ENCODE measurements at places on chromosomes 5 and 9.

DNA sequence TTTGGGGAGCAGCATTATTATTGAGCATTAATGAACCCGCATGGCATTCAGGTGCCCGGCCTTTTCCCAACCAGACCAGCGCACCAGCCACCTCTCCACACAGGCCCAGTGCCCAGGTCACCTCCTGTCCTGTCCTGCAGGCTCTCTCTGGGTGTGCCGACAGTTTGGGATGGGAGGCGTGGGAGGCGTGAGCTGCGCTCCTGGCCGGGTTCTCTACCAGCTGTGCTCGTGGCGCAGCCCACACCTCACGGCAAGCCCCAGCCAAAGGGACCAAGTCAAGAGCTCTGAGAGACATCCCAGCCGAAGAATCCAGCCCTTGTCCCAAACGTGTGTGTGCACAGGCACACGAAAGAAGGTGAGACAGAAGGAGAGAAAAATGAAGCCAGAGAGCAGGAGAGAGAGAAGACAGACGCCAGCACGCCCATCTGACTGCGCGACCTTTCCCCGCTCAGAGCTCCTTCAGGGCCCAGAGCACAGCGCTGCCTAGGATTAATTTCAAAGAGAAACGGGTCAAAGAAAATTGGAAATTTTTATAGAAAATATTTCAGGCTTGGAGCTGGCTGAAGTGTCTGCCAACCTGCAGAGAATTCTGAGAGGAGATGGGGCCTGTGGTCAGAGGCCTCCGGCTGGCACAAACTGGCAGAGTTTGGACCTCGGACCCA is 81.7 kb downstream of the ADAMTS2 start:
- no peak for ATAC-seq

GRCh38 chr5:133015466-133015865 is 10.9 kb downstream of the ZCCHC10 start:
- no peak for ATAC-seq

- no peak for ATAC-seq
These were observed 54.7 kb upstream of the SMARCA2 start for GRCh38 chr9:1960342-1961042.

GRCh38 chr5:120096413-120096812 is 367.7 kb upstream of the PRR16 start:
- ATAC-seq, result no peak

- no peak for ATAC-seq
These were observed 1.7 kb upstream of the TAF7 start for GRCh38 chr5:141322261-141322660.

DNA sequence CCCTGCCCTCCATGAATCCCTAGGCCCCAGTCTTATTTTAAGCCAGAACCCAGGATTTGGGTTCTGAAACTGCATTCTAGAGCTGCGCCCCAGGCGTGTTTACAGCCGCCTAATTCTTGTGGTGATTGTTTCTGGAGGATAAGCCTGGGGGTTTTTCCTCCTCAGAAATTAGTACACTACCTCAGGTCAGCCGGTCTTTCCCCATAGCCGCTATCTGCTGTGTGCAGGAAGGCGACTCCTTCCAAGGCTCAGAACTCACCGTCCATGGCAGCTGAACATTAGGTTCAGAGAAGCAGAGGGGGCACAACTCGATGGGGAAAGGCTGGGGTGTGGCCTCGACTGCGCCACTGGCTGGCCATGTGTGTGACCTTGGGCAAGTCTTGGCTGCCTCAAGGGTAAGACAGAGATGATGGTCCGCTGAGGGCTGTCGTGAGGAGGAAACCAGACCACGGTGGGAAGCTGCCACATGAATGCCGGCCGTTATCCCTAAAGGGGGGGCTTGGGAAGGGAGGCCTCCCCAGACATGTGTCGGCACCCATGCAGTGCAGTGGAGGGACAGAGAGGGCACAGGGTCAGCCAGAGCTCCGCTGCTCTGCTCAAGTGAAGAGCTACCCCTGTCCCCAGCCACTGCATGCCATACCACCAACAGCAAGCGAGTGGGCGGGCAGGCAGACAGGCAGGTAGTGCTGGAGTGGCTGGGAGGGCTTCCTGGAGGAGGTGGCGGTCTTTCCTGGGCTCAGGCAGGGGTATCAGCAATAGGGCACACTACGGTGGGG is 28.9 kb downstream of the SHB start:
- no peak for ATAC-seq

- no peak for ATAC-seq
These were observed at the start of gene DMRTA1 for GRCh38 chr9:22446589-22446949. Gene DMRTA1 (plus strand): TSS chr9:22446824. CDS start chr9:22447066, 242 bp downstream.

GRCh38 chr9:94780516-94780950 is 54.0 kb downstream of the AOPEP start:
- peak; percentile 48 for ATAC-seq

GRCh38 chr5:132962429-132963021 is 909 bp downstream of the AFF4 start:
- ATAC-seq, result no peak

DNA sequence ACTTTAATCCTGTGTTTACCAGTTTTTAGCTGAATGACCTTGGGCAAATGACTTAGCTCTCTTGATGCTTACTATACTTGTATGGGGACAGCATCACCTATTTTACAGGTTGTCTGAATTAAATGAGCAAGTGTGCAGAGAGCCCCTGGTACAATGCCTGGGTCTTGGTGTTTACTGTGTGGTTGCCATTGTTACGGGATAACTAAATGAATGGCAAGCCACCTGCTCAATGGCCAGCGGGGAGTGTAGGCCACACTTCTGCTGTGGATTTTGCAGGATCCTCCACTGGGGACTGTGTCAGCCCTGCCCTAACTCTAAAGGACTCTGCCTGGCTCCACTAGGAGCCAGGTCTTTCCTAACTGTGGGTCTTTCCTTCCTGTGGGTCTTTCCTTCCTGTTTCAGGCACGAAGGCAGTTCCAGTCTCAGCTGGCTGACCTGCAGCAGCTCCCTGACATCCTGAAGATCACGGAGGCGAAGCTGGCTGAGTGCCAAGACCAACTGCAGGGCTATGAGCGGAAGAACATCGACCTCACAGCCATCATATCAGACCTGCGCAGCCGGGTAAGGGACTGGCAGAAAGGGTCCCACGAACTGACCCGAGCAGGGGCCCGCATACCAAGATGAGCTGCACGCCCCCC is 10.3 kb upstream of the GLE1 start:
- ATAC-seq, result no peak

DNA sequence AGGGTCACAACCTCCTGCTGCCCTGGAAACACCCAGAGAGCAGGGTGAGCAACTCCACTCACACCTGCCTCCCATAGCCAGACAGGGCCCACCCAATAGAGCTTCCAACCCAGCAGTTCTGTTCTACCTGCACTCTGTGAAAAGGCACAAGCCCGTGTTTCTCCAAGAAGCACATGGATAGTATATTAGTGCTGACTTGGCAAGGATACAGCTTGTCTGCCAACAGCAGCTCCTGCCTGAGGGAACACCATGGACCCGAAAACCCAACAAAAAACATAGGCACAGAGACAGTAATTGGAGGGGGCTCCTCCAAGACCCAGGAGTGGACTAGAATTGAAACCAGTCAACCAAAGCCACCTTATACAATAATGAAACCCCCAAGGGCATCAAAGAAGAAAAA is 48.6 kb downstream of the CDKN2A start:
- ATAC-seq, result no peak

GRCh38 chr9:135910757-135911156 is 3.4 kb upstream of the CAMSAP1 start:
- ATAC-seq, result no peak

DNA sequence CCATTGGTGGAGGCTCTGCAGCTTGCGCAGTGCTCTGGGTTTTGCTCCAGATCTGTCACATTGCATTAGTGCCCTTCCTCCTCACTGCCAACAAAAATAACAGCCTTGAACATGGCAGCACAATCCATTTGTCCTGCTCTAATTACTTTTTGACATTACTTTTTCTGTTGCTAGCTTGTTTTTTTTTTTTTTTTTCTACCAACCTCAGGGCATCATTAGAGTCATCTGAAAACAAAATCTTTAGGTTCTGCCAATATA is 117.5 kb upstream of the NR5A1 start:
- no peak for ATAC-seq

DNA sequence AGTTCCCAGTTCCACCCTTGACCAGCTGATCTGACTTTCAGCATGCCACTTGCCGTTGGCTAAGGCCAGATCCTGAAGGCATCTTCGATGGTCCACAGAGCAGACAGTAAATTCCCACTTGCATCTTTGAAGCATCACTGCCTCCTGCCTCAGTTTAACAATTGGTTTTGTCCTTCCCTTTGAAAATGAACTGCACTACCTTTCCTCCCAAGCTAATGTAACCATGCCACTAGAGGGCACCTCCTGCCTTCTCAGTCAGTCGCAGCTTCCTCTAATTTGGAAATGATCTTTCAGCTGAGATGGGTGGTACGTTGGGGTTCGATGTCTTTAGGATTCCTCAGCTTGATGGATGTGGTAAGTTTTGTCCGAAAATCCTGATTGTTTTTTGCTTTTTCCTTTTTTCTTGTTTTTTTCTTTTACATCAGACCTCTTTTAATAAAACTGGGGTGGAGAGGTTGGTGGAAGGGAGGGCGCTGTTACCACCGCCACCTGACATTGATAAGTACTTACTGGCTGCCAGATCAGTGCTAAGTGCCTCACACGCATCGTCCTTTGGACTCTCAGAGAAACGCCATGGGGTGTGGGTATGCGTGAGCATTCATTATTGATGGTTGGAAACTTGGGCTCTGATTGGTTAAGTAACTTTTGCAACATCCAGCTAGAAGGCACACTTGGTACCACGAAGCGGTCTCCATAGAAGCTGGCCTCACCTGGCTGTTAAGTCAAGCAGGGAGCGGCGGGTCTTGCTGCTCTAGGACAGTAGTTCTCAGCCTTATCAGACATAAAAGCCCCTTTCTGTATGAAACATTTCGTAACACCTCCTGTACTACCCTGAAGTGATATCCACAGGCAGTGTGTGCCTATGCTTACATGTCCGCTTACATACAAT is 16.9 kb downstream of the PTTG1 start:
- peak; percentile 71 for ATAC-seq

DNA sequence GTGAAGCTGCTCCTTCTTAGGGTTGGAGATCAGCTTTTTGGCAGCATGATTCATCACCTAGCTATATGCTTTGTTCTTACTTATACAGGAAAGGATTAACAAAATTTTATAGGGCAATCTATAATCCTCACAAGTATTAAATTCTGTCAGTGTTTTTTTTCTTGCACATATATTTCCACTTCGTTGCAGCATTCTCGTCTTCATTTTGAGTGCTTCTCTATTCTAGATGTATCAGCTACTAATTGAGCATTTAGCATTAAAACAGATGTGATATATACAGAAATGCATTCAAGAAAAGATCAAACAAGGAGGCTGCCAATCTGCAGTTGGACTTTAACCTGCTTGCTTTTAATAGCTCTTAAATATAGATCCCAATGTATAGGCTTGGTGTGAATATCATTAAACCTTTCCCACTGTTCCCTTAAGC is 3.6 kb upstream of the CTXN3 start:
- ATAC-seq, result no peak

DNA sequence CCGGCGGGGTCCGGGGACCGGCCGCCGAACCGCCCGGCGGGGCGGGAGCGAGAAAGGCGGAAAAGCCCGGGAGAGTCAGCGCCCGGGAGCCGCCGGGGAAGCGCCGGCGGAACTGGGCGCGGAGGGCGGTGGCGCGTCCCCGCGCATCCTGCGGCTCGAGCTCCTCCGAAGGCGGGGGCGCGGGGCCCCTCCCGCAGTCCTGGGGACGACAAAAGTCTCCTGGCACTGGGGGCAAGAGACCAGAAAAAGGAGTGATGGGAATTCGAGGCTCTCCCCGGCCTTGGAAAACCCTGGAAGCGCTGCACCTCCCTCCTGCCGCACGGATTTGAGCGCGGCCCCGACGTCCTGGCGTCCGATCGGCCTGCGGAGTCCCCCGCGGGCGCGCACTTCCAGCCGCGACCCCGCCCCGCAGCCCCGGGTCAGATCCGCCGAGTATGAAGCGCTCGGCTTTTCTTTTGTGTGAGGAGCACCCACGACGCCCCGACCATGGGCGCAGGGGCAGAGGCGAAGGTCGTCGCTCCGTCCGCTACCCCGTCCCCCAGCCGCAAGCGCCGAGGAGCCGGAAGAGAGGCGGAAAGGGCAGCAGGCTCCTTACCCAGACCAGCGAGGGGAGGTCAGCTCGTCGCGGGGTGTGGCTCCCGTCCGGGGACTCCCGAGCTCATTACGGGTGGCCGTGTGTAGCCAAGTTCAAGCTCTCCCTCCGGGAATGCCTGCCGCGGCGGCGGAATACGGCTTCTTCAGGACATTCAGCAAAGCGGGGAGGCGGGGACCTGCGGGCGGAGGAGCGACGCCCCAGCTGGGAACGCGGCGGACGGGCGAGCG is at the start of gene EPB41L4A:
Gene EPB41L4A, minus strand, starts transcription at position 114 of the 822 bp plus-strand sequence. CDS start 238 bp downstream, outside the sequence.
- ATAC-seq, result no peak

GRCh38 chr5:10745133-10745532 is 15.9 kb downstream of the DAP start:
- ATAC-seq, result no peak

DNA sequence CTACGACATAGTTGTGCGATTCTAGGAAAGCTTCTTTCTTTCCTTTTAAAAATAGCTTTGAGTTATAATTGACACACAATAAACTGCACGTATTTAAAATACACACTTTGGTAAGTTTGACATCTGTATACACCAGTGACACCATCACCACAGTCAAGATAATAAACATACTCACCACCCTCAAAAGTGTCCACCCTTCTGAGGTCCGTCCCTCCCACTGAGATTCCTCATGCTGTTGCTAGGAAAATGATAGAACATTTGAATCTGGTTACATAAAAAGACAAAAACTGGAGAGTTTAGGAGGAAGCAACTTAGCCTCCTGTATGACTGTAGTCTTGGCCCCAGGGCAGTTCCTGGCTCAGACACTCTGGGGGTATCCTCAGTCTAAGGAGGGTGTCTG is 17.2 kb downstream of the S100Z start:
- no peak for ATAC-seq

- ATAC-seq, result no peak
These were observed 466.4 kb downstream of the ZNF608 start for GRCh38 chr5:124280079-124280478.

DNA sequence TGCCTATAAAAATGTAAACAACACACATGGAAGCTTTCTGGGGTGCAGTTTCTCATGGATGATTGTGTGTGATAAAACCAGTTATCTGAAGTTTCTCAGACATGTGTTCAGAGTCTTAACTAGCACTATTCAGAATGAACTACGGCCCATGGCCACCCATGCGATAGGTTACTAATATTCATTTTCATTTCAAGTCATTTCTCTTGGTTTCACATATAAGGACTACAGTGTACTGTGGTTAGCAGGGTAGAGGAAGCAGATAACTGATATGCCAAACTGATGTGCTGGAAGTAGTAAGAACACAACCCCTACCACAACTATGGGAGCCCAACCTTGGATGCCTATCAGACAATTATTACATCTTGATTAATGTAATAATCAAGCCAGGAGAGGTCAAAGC is 372.1 kb downstream of the DTWD2 start:
- ATAC-seq, result no peak

GRCh38 chr5:68086857-68087256 is 128.7 kb upstream of the PIK3R1 start:
- ATAC-seq, result no peak

All from activated CD4-positive, CD25-positive, alpha-beta regulatory T cell treated with anti-CD3 and anti-CD28 coated beads, Interleukin-2, amount 50 U/mL, for 24 hours (primary cell).